Cerebellar nuclear complex (tissue), 1 donor: ENCODE measurements at places on chromosomes 2 and 18.

- DNase-seq, result no peak
Observed at GRCh38 chr2:82896117-82896516, 1563.0 kb downstream of the SUCLG1 start.

GRCh38 chr18:49723648-49724180, 89.6 kb downstream of the ACAA2 start:
- no peak for DNase-seq

- DNase-seq, result no peak
Observed at GRCh38 chr18:7165846-7166393, 48.3 kb upstream of the LAMA1 start.

DNA sequence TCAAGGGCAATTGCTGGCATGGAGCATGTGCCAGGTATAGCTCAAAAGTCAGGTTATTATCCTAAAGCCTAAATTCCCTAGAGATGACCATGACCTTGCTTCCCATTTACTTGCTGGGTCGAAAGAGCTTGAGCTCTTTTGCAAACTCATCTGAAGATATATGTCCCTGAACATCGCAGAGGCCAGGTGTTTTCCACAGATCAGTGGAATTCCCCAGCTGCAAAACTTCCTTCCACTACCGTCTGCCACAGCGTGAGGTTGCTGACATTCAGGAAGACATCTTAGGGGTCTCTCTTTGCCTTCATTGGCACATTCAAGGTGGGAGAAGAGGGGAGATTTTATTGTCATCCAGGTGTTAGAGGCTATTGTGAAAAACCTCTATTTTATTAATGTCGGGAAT, 171.0 kb downstream of the MIB1 start:
- no peak for DNase-seq

GRCh38 chr2:172009823-172010222, 10.1 kb downstream of the METAP1D start:
- no peak for DNase-seq

DNA sequence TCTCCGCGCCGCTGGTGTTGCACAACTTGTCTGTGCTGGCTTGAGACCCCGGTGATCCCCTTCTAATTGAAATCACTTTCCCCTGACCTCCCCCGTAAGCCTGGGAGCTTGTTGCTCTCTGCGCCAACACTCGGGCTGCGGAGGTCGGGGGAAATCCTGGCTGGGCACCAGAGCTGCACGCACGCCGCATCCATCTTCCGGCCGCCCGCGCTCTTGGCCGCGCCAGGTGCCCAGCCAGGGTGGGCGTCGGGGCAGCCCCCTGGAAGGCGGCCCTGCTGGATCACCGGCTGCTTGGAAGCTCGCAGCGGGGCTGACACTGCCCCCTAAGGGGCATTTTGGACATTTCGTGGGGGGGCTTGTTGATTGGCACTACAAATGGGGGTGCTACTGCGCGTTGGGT, 280.3 kb upstream of the SKOR2 start:
- no peak for DNase-seq

DNA sequence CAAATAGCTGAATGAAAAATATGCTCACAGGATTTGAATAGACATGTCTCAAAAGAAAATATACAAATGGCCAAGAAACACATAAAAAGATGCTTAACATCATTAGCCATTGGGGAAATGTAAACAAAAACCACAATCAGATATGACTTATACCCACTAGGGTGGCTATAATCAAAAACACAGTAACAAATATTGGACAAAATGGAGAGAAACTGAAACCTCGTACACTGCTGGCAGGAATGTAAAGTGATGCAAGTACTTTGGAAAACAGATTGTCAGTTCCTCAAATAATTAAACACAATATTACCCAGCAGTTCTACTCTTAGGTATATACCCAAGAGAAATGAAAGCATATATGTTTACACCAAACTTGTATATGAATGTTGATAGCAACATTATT, 213.0 kb downstream of the PHLPP1 start:
- DNase-seq, result no peak

- DNase-seq, result no peak
Observed at GRCh38 chr2:33265584-33266338, 210.7 kb upstream of the RASGRP3 start.

GRCh38 chr2:47282621-47283272, 120.2 kb upstream of the MSH2 start:
- no peak for DNase-seq

- no peak for DNase-seq
Observed at GRCh38 chr2:204948024-204948763, 402.9 kb downstream of the PARD3B start.

- no peak for DNase-seq
Observed at GRCh38 chr2:158325782-158326340, 130.7 kb downstream of the CCDC148 start.

DNA sequence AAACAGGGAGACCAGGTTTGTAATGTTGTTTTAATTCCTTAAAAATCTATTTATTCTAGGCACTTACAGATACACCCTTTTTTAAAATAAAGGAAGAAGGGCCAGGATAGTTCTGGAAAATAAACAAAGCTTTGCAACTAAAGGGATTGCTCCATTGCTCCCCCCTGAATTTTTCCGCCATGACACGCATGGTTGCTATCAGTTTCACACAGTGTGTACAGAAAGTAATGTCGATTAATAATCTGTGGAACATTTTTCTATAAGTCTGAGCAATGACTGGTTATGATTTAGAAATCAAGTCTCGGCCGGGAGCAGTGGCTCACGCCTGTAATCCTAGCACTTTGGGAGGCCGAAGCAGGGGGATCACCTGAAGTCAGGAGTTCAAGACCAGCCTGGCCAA, 90.8 kb downstream of the GAREM1 start:
- DNase-seq, result no peak

DNA sequence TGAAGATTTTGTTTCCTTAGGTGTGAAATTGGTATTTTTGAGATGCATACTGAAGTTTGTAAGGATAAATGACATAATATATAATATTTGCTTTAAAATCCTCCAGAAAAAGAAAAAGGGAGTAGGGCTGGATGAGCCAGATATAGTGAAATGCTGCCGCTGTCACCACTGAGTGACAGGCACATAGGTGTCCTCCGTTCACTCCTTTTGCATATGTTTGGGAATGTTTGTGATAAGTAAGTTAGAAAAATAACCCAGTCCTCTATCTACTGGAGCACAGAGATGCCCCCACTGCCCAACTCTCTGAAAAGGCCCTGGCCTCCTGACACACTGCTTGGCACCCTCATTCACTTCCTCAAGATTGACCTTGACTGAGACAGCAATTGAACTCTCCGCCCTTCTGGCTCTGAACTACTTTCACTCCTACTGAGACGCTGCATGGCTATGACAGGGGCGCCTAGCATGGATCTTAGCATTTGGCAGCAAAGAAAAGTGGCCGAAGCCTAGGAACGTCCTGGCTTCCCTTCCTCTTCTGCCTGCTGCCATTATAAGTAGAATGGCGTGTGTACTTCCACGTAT, 10.1 kb downstream of the ID2 start:
- DNase-seq, result no peak

DNA sequence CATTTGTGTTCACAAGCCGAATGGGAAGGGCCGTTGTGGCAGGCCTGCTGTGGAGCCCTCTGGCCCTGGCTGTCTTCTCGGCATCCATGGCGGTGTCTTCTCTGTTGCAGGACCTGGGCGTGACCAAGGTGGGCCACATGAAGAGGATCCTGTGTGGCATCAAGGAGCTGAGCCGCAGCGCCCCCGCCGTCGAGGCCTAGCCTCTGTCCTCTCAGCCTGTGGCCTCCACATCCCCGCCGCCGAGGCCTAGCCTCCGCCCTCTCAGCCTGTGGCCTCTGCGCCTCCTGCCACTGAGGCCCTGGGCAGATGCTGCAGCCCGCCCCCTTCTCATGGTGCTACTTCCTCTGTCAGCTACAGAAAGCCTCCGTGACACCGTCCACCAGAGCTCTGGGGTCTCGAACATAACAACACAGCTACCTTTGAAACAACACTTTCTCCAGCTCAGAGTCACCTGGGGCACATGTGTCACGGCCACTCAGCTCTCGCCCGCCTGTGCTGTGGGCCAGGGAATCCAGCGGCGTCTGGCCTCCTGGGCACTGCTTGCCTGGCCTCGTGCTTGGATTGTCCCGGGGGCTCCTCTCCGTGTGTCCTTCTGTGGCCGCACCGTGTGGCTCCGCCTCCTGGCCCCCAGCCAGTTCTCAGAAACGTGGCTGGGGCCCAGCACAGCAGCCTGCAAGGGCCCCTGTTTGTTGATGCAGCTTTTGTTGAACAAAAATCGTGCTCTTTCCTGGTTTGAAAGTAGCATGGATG, 97.1 kb downstream of the USP40 start:
- no peak for DNase-seq

GRCh38 chr2:10452956-10453904, 5.1 kb upstream of the ODC1 start:
- no peak for DNase-seq

- no peak for DNase-seq
Observed at GRCh38 chr2:126777620-126777978, 121.1 kb upstream of the TEX51 start.

DNA sequence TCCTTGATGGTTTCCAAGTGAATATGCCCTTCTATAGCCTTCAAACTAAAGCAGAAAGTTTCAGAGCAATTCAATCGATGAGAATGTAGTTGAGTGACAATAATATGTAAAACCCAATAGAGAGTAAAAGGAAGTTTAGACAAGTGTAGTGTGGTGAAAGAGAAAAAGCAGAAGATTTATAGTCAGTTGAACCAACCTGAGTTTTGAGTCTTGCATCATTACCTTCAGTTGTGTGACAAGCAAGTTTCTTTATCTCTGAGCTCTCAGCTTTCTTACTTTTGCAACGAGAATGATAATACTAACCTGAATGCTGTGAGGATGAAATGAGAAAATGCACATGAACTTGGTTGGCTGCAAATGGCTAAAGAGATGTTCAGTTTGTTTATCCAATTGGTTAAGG, 40.6 kb upstream of the TMEM247 start:
- DNase-seq, result no peak

GRCh38 chr2:177271981-177272666, 7.6 kb upstream of the NFE2L2 start:
- no peak for DNase-seq

GRCh38 chr2:25290811-25291495, 50.8 kb downstream of the DNMT3A start:
- DNase-seq, result no peak

DNA sequence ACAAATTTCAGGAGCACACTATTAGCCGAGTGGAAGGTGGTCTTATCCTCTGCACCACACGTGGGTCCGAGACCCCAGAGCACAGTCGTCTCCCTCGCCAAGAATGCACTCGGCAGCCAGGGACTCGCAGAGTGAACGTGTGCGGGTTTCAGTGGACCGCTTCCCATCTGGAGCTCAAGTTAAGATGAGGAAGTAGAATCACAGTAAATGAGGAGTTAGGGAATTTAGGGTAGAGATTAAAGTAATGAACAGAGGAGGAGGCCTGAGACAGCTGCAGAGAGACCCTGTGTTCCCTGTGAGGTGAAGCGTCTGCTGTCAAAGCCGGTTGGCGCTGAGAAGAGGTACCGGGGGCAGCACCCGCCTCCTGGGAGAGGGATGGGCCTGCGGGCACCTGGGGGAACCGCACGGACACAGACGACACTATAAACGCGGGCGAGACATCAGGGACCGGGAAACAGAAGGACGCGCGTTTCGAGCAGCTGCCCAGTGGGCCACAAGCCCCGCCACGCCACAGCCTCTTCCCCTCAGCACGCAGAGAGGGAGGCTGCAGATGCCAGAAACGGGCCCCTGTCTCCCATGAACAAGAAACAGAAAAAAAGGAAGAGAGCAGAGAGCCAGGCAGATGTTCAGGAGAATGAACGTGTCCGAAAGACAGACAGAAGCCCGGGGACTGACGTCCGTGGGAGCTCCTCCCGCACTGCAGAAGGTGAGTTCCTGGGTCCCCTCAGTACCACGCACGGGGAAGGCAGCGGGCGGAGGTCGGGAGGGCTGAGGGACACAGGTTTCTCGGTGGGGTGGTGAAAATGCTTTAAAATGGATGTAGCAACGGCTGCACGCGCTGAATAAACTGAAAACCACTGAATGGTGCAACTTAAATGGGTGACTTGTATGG, 5.4 kb upstream of the KCNG2 start:
- DNase-seq, result no peak
